ENCODE measurements at places on chromosomes 7 and 10.

- no peak for DNase-seq
Observed at GRCh38 chr10:127871631-127872010, 21.1 kb downstream of the CLRN3 start.

DNA sequence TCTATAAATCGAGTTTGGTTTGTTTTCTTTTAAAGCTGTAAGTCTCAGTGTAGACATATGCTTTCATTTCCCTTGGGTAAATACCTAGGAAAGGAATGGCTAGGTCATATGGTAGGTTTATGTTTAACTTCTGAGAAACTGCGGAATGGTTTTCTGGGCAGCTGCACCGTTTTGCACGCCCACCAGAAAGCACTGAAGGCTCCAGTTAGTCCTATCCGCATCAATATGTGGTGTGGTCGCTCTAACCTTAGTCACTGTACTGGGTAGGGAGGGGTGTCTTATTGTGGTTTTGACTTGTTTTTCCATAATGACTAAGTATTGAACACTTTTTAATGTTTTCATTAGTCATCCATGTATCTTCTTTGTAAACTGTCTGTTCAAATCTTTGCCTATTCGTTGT lies 279.5 kb upstream of the AKR1E2 start:
- no peak for DNase-seq

DNA sequence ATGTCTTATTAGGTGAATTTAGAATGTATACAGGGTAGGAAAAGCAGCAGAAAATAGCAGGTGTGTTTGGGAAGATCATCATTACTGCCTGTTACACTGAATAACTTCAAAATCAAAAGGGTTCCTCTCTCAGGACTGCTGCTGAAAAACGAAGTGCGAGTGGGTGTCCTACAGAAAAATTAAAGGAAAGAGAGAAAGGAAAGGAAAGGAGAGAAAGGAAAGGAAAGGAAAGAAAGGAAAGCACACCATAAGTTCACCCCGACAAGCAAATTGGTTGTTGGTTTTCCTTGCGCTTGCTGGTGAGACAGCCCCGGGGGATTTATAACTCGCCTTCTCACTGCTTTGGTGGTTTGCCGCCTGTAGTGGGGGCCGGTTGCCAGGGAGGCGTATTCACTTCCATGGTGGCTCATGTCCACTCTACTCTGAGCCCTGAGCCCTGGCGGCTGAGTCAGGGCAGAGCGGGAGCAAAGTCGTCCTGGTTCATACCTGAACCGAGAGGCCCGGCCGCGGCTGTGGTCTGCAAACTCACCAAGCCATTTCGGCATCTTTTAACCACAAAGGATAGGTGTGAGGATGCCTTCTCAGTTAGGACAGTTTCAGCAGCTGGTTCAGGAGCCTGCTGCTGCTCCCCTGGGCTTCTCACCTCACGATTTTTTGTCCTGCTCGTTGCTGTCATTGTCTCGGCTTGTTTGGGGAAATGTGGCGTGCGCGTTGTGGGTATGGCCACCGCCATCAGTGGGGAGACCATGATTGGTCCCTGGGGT lies 26.1 kb downstream of the INPP5A start:
- no peak for DNase-seq

DNA sequence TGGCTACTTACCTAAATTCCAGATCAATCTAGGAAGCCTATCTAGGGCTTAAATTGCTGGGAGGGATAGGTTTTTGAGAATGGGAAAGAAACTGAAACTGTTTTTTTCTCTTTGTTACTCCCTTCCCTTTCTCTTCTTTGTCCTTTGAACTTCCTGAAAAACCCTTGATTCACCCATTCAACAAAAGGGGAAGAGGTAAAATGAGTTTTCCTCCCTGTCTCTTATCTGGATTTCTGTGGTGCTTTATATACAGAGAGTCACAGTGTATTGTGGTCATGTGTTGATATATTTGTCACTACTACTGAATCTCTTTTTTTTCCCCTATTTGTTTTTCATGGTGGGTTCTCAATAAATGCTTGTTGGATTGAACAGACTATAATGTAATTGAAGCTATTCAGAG lies 19.8 kb upstream of the NUP205 start:
- DNase-seq = no peak

DNA sequence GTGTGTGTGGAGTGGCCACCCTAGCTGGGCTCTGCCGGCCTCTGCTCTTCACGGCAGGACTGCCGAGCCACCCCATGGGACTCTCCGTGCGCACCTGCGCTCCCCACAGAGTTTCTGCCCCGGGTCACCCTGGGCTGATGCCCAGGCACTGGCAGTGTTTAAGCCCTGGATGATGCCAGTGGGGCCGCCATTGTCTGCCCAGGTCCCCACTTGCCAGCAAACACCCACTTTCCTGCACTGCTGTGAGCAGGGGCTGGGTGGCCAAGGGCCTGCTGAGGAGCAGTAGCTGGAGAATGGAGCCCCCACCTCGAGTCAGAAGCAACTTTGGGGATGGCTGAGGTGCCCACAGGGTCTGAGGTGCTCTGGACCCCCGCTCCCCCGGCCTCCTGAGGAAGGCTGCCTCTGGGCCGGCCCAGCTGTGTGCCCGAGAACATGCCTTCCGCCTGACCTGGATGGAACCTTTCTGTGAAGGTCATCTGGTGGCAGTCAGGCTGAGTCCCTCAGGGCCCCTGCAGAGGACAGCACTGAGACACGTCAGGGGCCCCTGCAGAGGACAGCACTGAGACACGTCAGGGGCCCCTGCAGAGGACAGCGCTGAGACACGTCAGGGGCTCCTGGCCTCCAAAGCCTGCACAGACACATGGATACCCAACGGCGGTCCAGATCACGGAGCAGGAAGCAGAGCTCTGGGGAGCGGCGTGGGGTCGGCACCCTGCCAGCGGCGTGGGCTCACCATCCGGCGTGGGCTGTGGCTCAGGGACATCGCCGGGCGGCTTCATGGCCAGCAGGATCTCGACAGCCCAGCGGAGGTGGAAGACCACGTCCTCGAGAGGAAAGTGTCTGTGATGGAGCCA lies 62.0 kb downstream of the CFAP46 start:
- DNase-seq = no peak

DNA sequence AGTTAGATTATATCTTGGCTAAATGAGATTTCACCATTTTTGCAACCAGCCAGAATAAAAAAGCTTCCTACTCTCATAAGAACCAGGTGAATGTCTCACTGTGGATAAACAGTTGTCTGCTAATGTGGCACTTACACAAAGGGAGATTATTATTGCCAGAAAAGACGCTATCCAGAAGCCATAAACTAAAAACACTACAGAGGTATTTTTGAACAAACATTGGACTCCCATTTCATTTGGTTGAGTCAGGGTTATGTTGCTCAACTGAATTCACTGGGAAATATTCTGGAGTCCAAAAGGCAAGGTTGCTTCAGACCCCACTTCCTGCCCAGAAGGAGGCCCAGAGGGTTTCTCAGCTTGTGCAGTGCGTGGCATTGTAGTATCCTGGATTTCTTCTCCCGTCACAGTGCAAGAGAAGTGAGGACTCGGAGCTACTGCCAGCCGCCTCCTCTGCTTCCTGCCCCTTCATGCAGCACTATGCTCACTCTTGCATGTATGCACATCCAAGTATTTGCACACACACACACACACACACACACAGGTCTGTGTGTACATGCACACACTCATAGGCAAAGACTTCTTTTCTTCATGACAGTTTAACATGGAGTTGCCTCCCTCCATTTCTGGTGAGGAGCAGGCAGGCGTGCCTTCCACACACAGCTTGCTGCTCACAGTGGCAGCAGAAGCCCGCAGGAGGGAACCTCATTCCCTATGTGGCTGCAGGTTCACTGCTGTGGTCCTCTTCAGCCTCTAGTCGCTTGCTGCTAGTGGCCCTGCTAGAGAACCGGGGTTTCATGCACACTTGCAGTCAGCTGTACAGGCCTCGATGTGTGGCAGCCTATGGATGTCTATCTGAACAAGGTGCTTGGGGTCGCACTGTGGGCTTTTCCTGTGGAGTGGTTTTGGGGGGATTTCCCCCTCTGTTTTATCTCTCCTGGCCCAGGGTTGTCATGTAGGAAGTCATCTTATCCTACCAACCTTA lies 10.1 kb downstream of the DENND10 start:
- no peak for DNase-seq

DNA sequence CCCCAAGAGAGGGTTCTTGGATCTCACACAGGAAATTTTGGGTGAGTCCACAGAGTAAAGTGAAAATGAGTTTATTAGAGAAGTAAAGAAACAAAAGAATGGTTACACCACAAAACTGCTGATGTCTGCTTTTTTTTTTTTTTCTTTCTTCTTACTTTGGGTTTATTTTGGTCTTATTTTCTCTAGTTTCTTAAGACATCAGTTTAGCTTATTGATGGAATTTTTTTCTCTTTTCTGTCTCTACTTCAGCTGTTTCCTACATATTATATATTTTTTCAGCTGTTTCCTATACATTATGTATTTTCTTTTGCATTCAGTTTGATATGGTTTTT lies 166.4 kb downstream of the CCSER2 start:
- DNase-seq = no peak

Data from putamen (tissue), 1 donor.